ENCODE measurements at places on chromosomes 2 and 18.

DNA sequence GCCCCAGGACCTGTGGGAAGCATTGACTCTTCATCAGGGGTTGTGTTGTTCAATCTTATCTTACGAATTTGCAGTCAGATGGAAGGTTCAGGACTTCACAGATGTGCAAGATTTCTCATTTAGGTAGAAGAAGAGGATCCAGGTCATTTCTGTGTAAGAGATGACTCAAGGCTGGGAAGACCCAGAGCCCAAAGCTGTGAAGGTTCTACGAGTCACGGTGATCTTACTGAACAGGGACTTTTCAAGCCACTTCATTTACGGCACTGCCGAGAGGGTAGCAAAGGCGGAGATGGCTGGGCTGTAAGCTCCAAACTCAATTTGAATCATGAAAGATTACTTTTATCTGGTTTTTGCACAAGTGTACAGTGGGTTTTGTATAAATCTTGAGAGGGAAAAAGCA, 228.0 kb upstream of the MEX3C start:
- no peak for DNase-seq

- DNase-seq, result no peak
Measured at GRCh38 chr2:60998628-60999545, 18.6 kb upstream of the PEX13 start.

GRCh38 chr2:45836740-45837139, 185.3 kb downstream of the PRKCE start:
- DNase-seq, result no peak

DNA sequence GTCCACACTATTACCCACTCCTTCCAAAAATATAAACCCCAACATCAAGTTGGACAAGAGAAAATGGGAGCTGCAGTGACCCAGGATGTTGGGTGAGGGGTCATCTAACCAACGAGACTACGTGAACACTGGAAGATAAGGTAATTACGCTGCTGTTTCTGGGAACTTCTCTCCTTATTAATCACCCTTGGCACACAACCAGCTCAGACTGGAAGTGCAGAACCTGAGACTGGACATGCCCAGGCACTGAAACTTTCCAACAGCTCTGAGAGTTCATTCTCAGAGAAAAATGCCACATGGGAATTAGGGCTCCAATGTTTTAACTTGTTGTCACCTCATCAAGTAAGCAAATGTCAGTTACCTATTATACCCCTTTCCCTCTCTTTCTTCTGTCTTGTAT, 135.3 kb downstream of the CCDC148 start:
- no peak for DNase-seq

GRCh38 chr2:155309483-155309882, 611.0 kb downstream of the KCNJ3 start:
- DNase-seq, result no peak

- DNase-seq, result no peak
Measured at GRCh38 chr2:188664951-188665595, 309.1 kb upstream of the COL3A1 start.

- DNase-seq, result no peak
Measured at GRCh38 chr2:239047420-239047819, 199.5 kb downstream of the TWIST2 start.

- DNase-seq, result no peak
Measured at GRCh38 chr2:172231508-172231907, 128.8 kb upstream of the DLX2 start.

DNA sequence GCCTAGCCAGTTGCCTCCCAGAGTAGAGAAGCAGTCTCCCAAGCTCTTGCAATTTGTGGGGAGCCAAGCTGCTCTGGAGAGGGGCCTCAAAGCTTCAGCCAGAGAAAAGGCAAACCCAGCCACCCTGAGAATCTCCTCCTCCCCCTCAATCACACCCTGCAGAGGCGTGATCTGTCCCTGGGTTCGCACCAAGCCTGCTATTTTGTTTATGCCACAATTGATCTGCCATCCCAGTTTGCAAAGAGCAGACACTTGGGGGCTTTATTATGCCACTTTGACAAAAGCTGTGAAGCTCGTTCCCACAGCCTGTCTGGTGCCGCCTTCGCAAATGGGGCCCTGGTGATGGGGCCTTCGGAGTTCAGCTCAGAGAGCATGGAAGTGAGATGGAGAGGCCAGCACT, 125.5 kb downstream of the MSH2 start:
- DNase-seq, result no peak

DNA sequence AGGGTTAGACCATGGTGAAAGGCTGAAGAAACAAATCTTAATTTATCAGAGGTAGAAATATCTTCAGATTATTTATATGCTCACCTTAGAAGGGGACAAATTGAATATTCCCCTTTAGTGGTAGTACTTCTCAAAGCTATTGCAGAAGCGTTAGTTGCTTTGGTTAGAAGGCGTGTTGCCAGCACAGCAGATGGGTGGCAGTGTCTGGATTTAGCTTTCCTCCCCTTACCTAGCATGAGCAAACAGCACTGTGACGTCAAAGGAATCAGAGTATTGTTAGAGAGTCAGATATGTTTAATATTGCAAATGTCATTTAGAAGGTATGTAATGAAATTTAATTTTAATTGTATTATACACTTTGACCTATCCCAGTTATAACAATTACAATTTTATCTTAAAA, 27.2 kb upstream of the GALR1 start:
- no peak for DNase-seq

GRCh38 chr2:114518738-114519137, 76.3 kb downstream of the DPP10 start:
- DNase-seq, result no peak

GRCh38 chr2:217922101-217923006, 80.4 kb downstream of the TNS1 start:
- no peak for DNase-seq

DNA sequence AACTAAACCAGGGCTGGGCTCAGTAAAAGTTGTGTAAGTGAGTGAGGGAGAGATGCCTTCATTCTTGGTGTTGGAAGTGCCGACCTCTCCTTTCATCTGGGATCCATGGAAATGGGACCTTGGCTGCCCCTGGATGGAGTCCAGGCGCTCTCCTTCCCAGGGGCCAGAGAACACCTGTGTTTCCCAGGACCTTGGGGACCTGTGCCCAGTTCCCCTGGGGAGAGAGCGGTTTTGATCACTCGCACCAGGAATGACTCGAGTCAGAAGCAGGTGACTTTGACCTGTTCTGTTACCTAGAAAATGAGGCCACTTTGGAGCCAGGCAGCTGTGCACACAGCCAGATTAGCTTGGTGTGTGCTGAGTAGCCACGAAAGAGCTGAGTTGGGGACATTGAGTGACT, 97.3 kb downstream of the SH3BP4 start:
- no peak for DNase-seq

- DNase-seq, result no peak
Measured at GRCh38 chr2:179429060-179429471, 164.4 kb upstream of the SESTD1 start.

- no peak for DNase-seq
Measured at GRCh38 chr2:167756446-167756845, 490.9 kb downstream of the STK39 start.

GRCh38 chr2:70738159-70738558, 29.8 kb downstream of the ADD2 start:
- no peak for DNase-seq

- DNase-seq, result no peak
Measured at GRCh38 chr2:237429753-237430152, 15.8 kb upstream of the COL6A3 start.

DNA sequence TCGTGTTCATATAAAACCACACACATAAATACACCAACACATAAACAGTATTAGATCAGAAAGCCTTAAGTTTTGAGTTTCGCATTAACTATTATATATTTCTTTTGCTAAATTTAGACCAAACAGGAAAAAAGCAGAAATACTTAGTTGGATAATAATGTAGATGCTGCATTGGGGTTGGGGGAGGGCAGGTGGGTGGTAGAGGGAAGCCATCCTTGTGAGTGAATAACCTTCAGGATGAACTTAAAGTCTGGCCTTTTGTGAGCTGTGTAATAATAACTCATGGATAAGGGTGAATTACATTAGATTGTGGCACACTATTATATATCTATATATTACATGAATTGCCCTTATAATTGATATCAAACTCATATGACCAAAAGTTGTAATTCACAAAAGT, 174.7 kb downstream of the WDR7 start:
- no peak for DNase-seq

DNA sequence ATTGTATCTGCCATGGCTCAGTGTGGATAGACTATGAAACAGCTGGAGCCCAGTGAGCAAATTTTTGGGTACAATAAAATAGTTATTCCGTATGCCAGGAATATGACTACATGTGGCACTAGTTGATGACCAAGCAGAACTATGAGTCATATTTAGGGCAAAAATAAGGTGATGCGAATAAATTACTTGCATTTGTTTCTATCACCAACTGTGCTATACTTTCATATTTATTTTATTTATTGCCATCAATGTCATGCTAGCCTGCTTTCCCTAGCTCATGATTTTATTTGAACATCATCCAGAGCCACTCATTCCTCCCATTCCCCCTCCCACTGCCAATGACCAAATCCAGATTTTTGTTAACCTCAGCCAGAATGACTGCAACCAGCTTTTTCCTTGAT, 13.3 kb upstream of the FAP start:
- DNase-seq, result no peak

GRCh38 chr18:8858888-8859511, 153.6 kb downstream of the MTCL1 start:
- no peak for DNase-seq

DNA sequence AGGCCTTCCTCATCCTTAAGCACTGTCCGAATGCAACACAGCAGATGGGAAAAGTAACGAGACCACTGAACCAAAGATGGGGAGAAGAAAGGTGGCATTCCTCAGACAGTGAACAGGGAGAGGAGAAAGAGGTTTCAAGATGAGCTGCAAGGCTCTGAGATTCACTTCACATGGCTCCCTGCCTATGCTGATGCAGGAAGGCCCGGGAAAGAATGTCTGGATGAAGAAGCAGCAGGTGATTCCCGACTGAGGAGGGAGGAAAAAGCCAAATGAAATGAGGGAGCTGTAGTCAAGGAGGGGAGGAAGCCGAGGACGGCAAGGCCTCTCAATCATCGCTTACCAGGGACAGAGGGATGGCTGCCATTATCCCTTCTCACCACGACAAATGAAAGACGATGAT, 98.5 kb upstream of the BOD1L2 start:
- DNase-seq, result no peak

DNA sequence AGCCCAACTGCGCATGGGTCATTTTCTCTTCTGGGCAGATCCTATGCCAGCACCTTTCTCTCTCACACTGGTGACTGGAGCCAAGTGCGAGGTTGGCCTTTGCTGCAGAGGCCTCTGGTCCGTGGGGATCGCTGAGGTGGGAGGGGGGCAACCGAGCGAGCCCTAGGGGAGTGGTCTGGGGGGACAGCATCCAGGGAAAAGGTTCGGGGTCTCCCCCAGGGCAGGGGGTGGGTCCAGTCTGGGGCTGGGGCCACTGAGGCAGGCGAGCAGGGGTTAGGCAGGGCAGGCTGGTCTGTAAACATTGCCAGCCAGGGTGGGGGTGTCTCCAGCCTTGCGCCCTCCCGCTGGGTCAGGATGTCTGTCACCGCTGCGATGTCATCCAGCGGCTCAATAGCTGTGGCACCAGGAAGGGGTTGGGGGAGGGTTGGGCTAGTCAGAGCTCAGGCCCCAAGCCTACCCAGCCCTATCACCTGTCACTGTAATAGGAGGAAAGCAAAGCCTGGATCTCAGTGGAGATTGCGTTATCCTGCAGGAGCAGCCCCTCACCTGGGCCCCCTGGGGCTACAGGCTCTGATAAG, 4.7 kb downstream of the WDR54 start:
- DNase-seq, result no peak

DNA sequence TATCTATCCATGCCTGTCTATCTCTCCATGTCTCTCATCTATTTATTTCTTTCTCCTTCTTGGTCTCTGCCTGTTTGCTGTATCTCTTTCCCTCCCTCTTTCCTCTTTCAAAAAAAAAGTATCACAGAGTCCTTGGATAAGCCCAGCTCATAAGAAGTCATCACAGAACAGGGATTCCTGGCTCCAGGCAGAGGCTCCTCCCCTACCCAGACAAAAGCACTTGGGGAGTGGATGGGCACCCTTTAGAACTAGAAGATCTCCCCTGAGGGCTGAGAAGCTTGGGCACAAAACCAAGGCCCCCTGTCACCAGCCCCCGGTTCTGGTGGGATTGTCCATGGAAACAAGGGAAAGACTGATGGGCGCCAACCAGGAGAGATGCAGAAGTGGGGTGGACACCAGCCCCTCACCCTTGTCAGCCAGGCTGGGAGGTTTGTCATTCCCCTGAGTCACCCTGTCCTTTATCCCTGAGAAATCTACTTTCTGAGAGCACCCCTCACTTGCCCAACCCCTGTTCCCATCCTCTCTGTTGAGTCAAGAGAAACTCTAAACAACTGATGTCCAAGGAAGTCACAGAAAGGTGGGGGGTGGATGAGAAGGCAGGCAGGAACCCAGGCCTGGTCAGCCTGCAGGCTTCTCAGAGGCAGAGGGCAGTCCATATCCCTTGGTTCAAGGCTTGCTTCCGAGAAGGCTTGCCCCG, 127.1 kb downstream of the TNS1 start:
- no peak for DNase-seq

GRCh38 chr18:57841568-57841967, 38.5 kb upstream of the ATP8B1 start:
- DNase-seq, result no peak

- no peak for DNase-seq
Measured at GRCh38 chr18:34913837-34914661, 127.2 kb upstream of the MAPRE2 start.

- DNase-seq, result no peak
Measured at GRCh38 chr18:74832999-74833398, 235.3 kb downstream of the ZNF407 start.

- no peak for DNase-seq
Measured at GRCh38 chr2:54619660-54620231, 103.7 kb upstream of the EML6 start.

- DNase-seq, result no peak
Measured at GRCh38 chr2:226467221-226467620, 332.4 kb downstream of the IRS1 start.

DNA sequence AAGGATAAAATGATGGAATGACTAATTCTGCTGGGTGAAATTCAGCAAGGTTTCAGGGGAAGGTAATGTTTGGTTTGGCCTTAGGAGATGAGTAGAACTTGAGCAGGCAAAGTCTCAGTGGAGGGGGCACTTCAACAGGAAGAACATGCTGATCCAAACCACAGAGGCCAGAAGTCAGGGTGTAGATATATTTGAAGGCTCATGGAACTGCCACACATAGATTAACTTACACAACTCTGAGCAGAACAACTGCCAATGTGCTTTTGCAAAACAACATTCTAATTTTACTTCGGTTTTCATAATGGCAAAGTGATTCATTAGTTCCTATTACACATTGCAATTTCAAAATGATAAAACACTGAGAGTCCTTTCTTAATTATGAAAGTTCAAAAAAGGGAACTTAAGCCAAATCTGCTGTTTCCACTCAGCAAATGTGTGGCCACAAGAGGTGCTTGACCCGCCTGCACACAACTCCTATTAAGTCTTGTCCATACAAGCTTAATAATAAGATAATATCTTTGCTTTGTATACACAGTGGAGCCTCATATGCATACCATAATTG, 284.8 kb downstream of the MREG start:
- DNase-seq, result no peak

DNA sequence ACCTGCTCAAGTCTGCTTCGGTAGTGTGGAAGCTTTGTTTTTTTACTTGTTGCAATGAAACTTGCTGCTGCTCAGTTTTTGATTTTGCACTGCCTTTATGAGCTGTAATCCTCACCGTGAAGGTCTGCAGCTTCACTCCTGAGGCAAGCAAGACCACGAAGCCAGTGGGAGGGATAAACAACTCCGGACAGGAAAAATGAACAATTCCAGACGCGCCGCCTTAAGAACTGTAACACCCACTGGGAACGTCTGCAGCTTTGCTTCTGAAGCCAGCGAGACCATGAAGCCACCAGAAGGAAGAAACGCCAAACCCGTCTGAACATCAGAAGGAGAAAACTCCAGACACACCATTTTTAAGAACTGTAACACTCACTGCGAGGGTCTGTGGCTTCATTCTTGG, 245.7 kb upstream of the REG3G start:
- DNase-seq, result no peak
